ENCODE measurements at places on chromosomes 1 and 21.
A peak's percentile ranks its signal among the peaks of the same experiment; 100 is the strongest.

DNA sequence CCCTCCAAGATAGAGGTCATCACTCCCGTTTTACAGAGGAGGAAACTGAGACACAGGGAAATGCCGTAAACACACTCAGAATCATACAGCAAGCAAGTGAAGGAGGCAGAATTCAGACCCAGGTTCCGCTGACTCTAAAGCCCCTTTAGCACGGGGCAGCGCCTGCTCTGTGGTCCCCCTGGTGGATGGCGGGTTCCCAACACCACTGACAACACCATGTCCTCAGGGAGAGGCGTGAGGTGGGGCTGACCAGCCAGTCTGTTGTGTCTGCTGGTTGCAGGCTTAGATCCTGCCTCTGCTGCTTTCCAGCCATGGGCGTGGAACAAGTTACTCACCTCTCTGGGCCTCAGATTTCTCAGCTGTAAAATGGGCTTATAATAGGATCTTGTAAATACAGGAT, 617.3 kb downstream of the MATN1 start:
- no peak for DNase-seq

- peak; percentile 54 for DNase-seq
Observed at GRCh38 chr1:203149188-203149840, 21.8 kb downstream of the ADORA1 start.

GRCh38 chr21:44658913-44659595, 1.3 kb downstream of the KRTAP12-3 start:
- no peak for DNase-seq

DNA sequence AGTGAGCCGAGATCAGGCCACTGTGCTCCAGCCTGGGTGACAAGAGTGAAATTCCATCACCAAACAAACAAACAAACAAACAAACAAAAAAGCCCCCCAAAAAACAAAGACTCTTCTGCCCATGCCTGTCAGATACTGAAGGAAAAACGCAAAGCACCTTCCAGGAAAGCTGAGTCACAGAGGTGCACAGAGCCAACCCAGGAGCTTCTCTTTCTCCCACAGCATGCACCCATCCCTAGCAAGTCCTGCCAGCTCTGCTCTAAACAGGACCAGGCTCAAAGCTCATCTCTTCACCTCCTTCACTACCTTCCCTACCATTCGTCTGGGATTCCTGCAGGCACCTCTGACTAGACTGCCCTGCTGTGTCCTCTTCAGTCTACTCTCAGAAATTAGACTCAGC, 46.5 kb downstream of the ETS2 start:
- no peak for DNase-seq

- no peak for DNase-seq
Observed at GRCh38 chr1:111758373-111758772, 2.7 kb downstream of the DDX20 start.

DNA sequence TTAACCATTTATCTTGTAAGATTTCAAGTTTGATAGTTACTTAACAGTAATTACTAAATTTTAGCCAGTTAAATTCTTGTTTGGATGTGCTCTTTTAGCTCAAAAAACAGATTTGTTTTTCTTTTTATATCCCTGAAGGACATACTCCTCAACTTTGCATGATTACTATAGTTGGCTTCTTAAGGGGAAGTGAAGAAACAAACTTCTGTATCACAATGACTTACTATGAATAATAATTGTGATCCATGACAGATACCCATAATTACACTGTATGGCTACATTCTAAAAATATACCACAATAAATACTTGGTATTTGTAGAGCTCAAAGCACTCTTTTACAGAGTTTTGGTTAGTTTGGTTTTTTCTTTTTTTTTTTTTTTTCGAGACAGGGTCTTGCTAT, 55.8 kb downstream of the IARS2 start:
- no peak for DNase-seq

DNA sequence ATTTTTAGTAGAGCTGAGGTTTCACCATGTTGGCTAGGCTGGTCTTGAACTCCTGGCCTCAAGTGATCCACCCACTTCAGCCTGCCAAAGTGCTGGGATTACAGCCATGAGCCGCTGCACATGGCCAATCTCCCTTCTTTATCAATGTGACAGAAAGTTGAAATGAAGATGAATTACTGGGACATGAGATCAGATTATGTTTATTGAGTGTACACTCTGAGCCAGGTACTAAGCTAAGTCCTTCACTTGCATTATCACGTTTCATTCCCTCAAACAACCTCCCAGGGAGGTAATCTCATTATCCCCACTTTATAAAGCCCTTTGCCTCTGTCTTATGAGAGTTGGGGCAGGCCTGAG, 6.3 kb upstream of the CHI3L2 start:
- DNase-seq: no peak

- no peak for DNase-seq
Observed at GRCh38 chr1:172252958-172253357, 167.5 kb upstream of the C1orf105 start.

DNA sequence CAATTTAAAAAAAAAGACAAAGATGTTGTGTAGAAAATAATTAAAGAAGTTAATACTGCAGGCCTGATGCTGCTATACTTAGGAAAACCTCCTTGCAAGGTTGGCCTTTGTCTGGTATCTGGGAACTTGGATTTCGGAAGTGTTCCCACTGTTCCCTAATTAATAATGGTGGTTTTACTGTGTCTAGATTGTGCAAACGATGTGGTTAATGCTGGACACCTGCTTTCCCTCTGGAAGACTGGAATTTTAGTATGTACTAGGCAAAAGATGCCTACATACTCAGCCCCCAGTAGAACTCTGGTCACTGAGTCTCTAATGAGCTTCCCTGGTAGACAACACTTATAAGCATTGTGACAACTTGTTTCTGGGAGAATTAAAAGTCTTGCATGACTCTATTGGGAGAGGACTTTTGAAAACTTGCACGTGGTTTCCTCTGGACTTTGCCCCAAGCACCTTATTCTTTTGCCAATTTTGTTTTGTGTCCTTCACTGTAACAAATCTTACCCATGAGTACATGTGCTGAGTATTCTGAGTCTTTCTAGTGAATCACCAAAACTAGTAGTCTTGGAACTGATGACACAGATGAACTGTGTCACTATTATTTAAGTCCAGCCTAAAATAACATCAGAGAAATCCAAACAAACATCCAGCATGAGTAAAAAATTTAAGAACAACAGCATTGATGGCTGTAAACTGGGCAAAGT, 40.4 kb downstream of the LIN9 start:
- peak; percentile 21 for DNase-seq

- DNase-seq: no peak
Observed at GRCh38 chr21:19340303-19340702, 936.7 kb upstream of the TMPRSS15 start.

- no peak for DNase-seq
Observed at GRCh38 chr1:207605444-207606361, 39.2 kb upstream of the CR1L start.

GRCh38 chr1:160070243-160071163, 543 bp upstream of the KCNJ10 start:
- peak; percentile 73 for DNase-seq

GRCh38 chr1:44775930-44776729, 790 bp downstream of the RPS8 start:
- peak; percentile 67 for DNase-seq

DNA sequence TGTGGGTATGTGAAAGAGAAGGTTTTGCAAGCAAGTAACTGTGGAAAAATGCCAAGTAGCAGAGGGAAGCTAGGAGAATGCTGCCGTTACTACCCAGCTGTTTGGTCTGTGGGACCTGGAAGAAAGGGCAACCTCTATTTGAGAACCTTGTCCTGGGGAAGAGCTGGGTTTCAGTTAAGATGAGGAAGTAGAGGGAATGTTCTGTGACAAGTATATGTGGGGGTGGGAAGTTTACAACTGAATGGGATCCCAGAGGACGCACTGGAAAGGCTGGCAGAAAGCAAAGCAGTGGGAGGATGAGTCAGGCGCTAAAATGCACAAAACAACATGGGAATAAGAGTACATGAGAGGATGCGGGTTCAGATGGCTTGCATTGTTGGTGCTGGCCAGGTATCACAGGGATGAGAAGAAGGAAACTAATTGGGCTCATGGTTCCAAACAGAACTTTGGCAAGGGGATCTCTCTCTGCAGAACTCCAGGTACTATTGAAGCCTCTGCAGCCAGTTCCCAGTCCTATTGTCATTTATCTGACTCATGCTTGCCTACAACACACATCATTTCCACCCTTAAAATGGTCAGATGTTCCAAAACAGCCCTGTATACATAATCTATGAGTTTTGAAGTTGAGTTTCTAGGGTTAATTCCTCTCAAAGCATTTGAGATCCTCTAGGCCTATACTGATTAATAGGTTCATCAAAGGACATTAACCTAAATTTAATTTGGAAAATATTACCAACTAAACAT, 88.5 kb upstream of the VAV3 start:
- no peak for DNase-seq

DNA sequence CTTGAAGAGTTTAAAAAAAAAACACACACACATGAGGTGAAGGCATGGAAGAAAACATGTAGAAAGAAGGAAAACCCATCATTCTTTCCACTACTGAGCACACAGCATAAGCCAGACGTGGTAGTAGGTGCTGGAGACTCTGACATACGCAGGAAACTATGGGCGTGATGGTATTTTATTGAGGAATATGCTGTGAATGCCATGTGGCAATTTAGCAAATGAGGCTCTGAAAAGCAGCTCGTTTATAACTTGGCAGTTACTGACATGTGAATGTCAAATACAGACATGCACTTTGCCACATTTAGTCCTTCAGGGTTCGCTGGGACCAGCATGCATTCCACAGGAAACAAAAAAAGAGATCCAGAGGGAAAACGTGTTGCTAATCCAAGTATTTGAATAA, 74.3 kb upstream of the IFNAR2 start:
- DNase-seq: no peak

- peak; percentile 94 for DNase-seq
Observed at GRCh38 chr1:91020967-91021685, 709 bp downstream of the ZNF644 start.

DNA sequence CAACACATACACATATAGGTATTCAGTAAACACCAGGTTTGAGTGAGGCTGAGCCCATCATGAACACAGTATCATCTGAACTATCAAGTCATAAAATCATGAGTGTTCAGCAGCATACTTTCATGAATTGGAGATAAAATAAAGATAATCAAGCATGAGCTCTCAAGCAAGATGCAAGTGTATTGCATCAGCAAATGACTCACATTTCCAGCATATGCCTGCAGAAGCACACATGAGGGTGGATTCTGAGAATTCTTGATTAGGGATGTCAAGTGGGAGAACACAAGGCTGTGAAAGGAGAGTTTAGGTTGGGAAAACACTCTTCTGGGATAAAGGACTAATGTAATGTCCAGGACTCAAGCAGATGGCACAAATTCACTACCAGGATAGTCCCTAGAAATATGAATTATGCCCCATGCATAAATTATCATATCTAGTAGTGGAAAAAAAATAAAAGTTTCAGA, 299.2 kb downstream of the SRGAP2C start:
- no peak for DNase-seq

DNA sequence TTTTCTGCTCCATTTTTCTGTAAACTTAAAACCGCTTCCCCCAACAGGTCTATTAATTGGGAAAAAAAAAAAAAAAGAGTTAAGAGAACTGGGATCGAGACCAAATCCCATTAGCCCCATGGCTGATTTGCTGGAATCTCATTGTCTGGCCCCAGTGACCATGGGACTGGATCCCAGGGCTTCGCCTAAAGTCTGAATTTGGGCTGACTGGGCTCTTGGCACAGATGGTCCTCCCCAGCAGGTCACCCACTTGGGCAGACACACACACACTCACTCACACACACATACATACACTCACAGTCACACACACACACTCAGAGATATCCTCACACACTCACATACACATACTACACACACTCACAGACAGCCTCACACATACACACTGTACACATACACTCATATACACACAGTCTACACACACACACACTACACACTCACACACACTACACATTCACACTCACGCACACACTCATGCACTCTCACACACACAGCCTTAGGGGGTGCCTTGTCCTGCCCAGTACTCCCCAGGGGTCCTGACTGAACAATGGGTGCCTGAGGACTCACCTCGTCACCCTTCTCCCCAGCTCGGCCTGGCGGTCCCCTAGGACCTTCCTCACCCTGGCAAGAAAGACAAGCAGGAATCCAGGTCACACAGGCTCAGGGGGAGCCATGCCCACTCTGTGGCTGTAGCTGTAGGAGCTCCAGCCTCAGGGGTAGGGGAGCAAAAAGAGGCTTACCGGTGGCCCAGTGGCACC, 7.5 kb downstream of the COL9A2 start:
- no peak for DNase-seq

- DNase-seq: no peak
Observed at GRCh38 chr1:187336441-187337168, 507.9 kb downstream of the PLA2G4A start.

GRCh38 chr1:195594322-195594721, 1013.9 kb downstream of the KCNT2 start:
- DNase-seq: no peak

GRCh38 chr21:31576428-31576827, 83.1 kb upstream of the SOD1 start:
- DNase-seq: no peak

GRCh38 chr1:90834886-90835660, 118.0 kb upstream of the BARHL2 start:
- peak; percentile 34 for DNase-seq

DNA sequence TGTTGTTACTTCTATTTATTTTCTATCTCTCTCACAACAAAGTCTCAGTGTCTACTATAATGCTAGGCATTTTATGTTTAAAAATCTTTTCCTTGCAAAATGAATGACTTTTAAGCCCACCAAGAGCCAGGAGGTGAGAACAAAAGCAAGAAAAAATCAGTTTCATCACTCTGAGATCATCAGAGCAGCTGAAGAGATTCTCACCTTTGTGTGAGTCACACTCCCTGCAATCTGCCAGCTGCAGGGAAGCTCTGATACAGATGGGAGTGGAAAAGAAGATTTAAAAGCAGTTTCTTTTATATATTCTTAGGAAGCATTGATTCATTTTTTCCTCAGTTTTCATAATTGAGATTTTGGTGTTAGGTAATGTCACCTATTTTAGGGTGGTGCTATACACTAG, 107.6 kb downstream of the LHX9 start:
- DNase-seq: no peak

GRCh38 chr1:200260597-200261335, 149.1 kb downstream of the ZNF281 start:
- DNase-seq: no peak

DNA sequence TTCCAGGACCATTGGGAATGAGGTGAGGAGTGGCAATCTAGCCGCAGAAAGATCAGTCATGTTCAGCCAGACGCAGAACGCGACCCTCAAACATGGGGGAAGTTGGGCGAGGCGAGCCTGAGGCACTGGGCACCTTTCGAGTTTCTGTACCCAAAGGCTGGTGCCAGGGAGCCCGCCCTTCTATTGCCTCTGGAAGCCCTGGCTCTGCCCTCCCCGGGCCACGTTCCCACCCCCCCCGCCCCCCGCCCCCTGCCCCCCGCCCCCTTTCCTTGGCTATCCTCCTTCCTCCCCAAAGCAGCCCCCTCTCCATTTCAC, 2.2 kb upstream of the ZBTB7B start:
- no peak for DNase-seq

GRCh38 chr1:182703539-182703938, 19.2 kb upstream of the RGS8 start:
- DNase-seq: peak; percentile 26

- no peak for DNase-seq
Observed at GRCh38 chr1:169089776-169090175, 16.7 kb upstream of the ATP1B1 start.

GRCh38 chr1:234683861-234684632, 74.1 kb upstream of the IRF2BP2 start:
- DNase-seq: peak; percentile 68

Measured in stomach (tissue), 19 donors.